ENCODE measurements at places on chromosomes 11 and 22. TPM values are rescaled to one million over a fixed set of nuclear protein-coding genes. Genes with fewer than 3 reads are reported as not detected.

GRCh38 chr11:12525466-12526055 is 148.2 kb downstream of the PARVA start:
- no peak for DNase-seq

DNA sequence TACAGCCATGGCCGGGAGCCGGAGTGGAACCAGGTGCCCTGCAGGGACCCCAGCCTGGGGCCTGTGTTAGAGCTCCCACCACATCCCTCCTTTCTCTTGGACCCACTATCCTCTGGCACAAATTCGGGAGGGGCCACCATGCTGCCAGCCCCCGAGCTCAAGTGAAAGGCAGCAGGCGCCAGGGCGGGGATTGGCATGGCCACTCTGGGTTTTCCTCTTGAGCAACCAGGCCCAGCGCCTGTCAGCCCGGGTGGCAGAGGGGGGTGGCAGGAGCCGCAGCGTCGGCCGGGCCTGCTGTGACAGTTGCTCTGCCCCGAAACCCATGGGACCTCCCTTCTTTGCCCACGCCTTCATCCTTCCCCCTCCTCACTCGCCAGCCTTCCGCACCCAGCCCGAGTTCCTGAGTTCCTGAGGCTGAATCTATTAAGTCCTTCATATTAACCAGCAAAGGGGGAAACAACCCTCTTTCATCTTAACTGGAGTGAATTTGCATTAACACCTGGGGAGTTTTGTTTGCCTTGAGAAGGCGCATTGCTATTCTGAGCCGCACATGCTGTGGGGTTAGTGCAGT is 16.8 kb upstream of the CABP7 start:
- DNase-seq, result no peak

- DNase-seq, result no peak
Measured at GRCh38 chr11:107961480-107961879, 33.2 kb downstream of the RAB39A start.

GRCh38 chr11:111531136-111531535 is 9.4 kb upstream of the LAYN start:
- no peak for DNase-seq

MRGPRE gene
- total RNA-seq, result 0.27 TPM

DNAJB7 gene
- not detected for total RNA-seq

CCDC73 gene
- 0.36 TPM for total RNA-seq

PTPRJ gene
- 30.3 TPM for total RNA-seq

BEST1 gene
- 1.9 TPM for total RNA-seq
